ENCODE measurements at places on chromosomes 5 and 9.

- no peak for DNase-seq
Measured at GRCh38 chr9:85178474-85178873, 508.9 kb downstream of the NTRK2 start.

- no peak for DNase-seq
Measured at GRCh38 chr5:168946363-168946762, 354.6 kb downstream of the SLIT3 start.

DNA sequence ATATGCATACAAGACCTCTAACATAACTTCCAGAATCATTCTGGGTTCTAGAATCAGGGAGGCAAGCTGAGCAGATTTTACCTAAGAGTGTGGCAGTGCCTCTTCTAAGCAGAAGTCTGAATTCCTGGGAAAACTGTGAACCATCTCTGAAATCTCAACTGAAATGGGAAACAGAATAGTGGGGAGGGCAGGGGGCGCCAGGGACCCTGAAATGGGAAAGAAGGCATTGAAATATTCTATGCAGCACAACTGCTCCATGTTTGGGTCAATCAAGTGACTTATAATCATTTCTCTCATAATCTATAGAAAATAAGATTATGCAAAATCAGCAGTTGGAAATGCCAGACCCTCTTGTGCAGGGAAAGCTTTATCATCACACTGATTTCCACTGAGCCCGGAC, 156.1 kb downstream of the EBF1 start:
- DNase-seq: no peak

DNA sequence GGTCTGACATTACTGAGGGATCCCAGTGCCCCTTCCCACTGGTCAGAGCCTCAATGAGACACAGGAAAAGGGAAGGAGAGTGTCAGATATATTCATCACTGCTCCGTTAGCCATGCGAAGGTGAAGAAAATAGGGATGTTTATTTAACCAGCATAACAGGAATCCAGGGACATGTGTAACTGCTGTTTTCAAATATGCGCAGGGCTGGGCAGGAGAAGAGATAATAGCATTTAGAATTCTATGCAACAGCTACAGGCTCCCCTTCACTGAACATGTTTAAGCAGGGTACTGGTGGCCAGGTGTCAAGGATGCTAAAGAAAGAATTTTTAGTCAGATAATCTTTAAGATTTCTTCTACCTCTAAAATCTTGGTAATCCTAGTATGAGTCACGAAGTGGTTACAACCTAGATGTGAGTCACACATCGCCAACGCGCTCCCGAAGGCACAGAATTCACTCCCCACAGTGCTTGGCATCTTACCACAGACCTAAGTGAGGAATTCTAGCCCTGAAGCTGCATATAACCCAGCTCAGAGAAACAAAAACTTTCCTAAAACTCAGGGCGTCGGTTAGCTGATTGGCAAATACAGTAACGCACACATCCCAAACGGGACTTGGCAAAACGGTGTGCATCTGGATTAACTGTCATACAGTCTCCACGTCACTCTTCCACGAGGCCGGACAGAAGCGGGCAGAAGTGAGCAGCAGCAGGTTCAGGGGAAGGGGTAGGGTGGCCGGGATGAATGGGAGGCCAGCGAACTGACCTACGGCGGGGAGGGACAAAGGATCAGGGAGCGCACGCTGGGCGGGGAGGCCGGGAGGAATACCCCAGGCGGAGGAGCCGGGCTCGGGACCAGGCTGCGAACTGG, 1.1 kb downstream of the CTNNAL1 start:
- no peak for DNase-seq

GRCh38 chr5:120101771-120102170, 362.3 kb upstream of the PRR16 start:
- DNase-seq: no peak

DNA sequence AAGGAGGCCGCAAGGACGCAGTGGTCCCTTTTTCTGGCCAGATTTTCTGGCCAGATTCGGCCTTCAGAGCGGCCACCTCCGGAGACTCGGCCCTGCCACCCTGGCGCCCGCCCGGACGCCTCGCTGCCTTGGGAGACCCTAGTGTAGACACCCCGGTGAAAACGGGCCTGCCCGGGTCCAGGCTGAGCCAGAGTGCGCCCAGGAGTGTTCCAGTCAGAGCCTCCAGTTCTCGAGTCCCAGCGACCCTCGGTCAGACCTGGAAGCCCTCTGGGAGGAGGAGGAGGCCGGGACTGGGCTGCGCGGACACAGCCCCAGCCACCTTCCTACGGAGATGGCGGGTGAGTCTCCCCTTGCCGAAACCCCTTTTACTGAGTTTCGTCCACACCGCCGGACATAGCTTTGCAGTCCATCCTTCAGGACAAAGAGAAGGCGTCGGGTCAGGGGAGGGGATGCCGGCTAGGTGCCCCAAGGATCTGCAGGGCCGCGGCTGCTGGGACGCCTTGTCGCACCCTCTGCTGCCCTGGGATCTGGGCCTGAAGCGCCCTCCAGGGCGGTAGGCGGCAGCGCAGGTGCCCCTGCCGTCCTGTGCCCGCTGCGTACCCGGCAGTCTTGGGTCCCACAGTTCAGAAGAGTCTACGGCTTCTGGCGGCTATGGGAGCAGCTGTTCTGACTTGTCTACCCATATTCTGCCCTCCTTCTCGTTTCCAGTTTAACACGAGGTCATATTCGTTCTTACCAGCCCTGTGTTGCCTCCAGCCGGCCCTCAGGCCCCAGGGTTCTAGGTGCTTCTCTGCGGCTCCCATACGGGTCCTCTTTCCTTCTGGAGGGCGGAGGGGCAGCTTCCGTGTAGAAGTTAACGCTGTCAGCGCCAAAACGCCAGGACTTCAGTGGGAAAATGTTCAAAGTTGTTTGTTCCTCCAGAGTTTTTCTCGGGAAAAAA, 1771.7 kb upstream of the CDH9 start:
- DNase-seq: no peak

- DNase-seq: no peak
Measured at GRCh38 chr5:130078661-130079060, 174.4 kb downstream of the CHSY3 start.

- DNase-seq: no peak
Measured at GRCh38 chr9:134329886-134330285, 3.6 kb downstream of the RXRA start.

DNA sequence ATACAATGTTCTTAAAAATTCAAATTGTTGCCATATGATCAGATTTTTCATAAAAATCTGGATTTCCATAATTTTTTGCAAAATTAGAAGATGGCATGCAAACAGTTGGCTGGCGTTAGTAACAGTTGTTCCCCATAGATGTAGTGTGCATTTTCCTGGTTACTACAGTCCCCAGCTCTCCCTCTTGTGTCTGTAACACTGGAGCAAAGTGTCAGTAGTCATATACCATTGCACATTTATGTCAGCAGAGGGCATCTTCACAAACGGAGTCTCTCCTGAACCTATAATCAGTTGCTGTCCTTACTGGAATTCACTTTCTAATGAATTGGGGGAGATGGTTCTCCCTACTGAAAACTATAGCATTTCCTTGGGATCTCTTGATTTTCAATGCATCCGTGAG, 44.7 kb upstream of the DMAC1 start:
- DNase-seq: peak; percentile 8

GRCh38 chr5:132525299-132525724, 18.0 kb downstream of the IL5 start:
- no peak for DNase-seq

- no peak for DNase-seq
Measured at GRCh38 chr5:132408456-132408855, 38.9 kb downstream of the SLC22A5 start.

DNA sequence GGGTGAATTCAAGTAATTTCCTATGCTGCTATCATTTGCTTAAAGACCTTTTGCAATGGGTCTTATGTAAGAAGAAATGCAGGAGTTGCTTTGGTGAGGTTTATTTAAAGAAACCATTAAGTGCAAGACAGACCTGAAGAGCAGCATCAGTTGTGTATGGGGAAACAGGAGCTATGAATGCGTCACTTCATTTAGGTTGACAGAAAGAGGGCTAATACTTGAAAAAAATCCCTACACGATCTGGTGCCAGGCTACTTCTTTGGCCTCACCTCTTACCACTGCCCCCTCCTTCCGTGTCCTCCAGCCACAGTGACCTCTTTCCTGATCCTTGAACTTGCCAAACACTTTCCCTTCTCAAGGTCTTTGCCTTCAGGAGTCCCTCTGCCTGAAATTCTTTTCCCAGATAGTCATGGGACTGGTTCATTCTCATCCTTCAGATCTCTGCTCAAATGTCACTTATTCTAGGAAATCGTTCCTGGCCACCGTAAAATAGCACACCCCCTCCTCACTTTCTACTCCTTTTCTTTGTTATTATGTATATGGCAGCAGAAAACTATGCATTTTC, 1.4 kb upstream of the JAK2 start:
- no peak for DNase-seq

GRCh38 chr9:113998525-113999255, 79.4 kb downstream of the AMBP start:
- DNase-seq: peak; percentile 59

Data from HuH-7 (cell line).